CD4-positive, alpha-beta T cell (primary cell): ENCODE measurements at places on chromosomes 16 and 17. TPM values are rescaled to one million over a fixed set of nuclear protein-coding genes. Genes with fewer than 3 reads are reported as not detected.

GRCh38 chr16:1201444-1201843, 23.6 kb downstream of the TPSG1 start:
- no peak for DNase-seq

- no peak for DNase-seq
These were observed 12.4 kb downstream of the CCDC47 start for GRCh38 chr17:63760771-63761539.

- peak; percentile 45 for DNase-seq
These were observed 133.3 kb upstream of the CIBAR2 start for GRCh38 chr16:85245307-85246172.

DNA sequence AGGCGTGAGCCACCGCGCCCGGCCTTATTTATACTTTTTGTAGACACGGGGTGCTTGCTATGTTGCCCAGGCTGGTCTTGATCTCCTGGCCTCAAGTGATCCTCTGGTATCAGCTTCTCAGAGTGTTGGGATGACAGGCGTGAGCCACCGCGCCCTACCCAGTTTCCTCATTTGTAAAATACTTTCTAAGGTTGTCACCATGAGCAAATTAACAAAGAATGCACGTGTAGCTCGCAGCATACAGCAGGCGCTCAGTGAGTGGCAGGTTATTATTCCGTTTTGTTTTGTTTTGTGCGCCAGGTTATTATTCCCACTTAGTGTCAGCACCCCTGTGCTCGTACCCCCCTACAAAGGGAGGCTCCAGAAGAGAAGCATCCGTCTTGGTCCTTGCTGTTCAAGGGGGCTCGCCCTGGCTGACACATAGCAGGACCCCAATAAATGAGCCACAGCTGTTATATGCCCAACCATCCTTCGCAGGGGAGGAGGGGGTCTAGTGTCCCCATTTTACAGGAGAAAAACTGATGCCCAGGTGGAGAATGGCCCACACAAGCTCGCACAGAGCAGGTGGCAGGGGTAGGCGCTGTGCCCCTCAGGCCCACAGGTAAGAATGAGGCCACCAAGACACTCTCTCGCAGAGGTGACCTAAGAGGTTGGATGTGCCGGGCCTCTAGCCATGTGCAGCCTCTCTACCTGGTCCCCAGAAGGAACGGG, 686 bp upstream of the MIEF2 start:
- no peak for DNase-seq

GRCh38 chr16:87150681-87151280, 166.4 kb downstream of the C16orf95 start:
- DNase-seq = no peak

DNA sequence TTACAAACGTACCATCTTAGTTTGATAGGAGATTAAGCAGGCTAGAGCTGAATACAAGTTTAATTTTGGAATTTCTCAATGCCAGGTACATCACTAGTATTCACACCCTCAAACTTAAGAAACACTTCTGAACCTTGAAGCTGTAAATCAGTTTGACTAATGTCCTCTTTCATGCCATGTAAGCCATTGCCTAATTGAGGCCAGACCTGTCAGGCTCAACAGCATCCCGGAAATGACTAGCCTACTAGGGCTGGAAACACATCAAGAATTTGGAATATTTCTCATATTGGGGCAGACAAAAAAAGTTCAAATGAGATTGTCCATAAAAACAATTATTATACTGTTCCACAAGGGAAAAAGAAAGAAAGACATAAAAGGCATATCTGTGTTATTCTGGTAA, 1.7 kb downstream of the USP32 start:
- no peak for DNase-seq

GRCh38 chr16:51952500-51952899, 594.4 kb downstream of the TOX3 start:
- DNase-seq = no peak

DNA sequence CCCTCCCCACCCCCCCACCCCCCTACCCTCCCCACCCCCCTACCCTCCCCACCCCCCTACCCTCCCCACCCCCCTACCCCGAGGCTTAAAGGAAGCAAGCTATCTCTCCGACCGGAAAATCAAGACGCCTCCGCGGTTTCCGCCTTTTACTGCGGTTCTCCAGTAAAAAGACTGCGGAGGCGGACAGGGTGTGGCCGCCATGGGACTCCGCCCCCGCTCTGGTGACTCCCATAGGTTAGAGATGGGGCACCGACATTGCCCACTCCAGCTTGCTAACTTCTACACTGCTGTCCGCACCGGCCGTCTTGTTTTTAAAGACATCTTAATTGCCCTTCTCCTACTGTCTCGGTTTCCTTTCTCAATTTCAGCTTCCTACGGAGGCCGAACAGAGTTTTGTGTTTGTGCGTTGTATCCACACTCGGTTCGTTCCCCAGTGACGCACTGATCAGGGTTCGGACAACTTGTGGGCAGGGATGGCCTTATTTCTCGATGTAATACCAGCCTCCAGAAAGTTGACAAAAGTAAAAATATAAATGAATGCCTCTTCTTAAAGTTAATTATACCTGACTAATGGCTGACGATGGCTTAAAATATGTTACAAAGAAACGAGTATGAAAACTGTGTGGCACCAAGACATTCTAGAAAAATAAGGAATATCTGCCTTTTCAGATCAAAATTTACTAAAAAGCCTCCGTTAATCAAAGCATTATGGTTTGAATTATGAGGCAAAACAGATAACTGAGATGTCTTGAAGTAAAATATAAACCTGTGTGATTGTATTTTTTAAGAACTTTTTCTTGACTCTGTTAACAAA, 1.1 kb upstream of the ZNF200 start:
- peak; percentile 31 for DNase-seq

- DNase-seq = no peak
These were observed 430 bp downstream of the AMFR start for GRCh38 chr16:56424791-56425438.

- peak; percentile 78 for DNase-seq
These were observed 9.3 kb upstream of the ABCC12 start for GRCh38 chr16:48164907-48165715.

GRCh38 chr17:7132511-7133094, 18.0 kb upstream of the ASGR2 start:
- DNase-seq = peak; percentile 75

DNA sequence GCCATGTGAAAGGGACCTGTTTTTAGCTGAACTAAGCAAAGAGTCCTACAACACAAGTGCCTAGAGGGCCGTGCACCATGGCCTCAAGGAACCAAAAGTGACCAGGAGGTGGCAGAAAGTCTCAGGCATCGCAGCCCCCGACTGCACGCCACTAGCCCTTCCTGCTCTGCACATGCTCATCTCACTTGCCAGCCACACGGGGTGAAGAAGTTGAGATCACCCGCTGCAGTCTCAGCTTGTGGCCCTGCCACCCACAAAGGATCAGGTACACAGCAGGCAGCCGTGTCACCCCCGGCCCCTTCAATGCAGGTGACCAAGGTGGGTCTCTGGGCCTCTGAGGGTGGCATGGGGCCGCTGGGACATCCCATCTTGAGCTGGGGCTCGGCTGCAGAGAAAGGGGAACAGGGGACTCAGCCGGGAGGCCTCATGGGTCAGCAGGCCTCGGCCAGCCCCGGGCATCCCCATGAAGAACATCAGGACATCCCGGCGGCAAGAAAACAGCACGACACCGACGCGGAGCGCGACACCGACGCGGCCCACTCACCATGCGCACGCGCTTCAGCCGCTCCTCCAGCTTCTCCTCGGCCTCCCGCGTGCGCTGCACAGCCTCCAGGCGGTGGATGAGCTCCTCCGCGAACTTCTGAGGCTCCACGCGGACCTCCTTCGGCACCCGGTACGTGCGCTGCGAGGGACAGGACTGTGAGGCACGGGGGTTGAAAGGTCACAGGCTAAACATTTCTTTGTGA, 21.0 kb downstream of the PDIA2 start:
- no peak for DNase-seq

GRCh38 chr17:57140316-57140715, 55.3 kb downstream of the AKAP1 start:
- no peak for DNase-seq

Gene TBC1D28
- total RNA-seq = not detected

Gene HOXB5
- not detected for total RNA-seq

Gene GALR2
- total RNA-seq = 0.59 TPM

Gene PKMYT1
- total RNA-seq = 0.60 TPM

Gene COL1A1
- 10.0 TPM for total RNA-seq

Gene NGFR
- 0.11 TPM for total RNA-seq

Gene CMTM2
- total RNA-seq = not detected

Gene PLCD3
- 2.4 TPM for total RNA-seq
